Urinary bladder (tissue), 4 donors: ENCODE measurements at places on chromosomes 1 and 21. TPM values are rescaled to one million over a fixed set of nuclear protein-coding genes. Genes with fewer than 3 reads are reported as not detected.

DNA sequence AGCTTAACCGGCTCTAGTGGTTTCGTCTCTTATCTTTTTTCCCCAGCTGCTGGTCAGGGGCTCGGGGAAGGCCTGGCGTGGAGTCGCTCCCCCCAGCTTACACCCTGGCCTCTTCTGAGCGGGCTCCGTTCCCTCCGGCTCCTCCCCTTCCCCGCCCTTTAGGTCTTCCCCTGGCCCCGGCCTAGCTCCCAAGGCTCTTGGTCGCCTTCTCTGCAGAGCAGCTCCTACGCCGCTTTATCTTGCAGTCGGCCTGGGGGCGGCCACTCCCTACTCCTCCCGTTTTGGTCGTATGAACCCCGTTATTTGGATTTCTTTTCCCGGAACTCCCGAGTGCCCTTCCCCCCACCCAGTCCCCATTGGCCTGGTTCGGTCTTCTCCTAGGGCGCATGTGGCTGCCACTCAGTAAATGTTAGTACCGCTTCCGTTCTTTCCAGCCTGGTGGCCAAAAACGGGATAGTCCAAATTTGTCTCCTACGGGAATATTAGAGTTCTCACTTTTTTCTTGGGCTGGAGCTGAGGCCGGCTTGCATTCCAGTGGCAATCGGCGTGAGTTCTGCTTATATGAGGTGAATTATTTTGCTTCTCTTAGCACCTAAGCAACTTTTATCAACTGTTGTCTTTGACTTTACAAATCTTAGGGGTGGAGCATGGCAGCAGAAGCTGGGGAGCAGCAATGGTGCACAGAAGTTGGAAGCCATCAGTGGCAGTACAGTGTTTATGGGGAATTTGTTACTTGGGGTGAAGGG lies 467 bp downstream of the THRAP3 start:
- peak; percentile 35 for DNase-seq

- DNase-seq: no peak
Measured at GRCh38 chr1:8831340-8831739, 13.9 kb upstream of the RERE start.

GRCh38 chr1:50300297-50300696 lies 122.9 kb downstream of the DMRTA2 start:
- no peak for DNase-seq

EXOSC10 gene
- 54.0 TPM for total RNA-seq

FAM110D gene
- total RNA-seq: 1.6 TPM

GRCh38 chr21:27306206-27306605 lies 339.3 kb upstream of the ADAMTS5 start:
- DNase-seq: no peak
